ENCODE measurements at places on chromosomes 11 and 22.

DNA sequence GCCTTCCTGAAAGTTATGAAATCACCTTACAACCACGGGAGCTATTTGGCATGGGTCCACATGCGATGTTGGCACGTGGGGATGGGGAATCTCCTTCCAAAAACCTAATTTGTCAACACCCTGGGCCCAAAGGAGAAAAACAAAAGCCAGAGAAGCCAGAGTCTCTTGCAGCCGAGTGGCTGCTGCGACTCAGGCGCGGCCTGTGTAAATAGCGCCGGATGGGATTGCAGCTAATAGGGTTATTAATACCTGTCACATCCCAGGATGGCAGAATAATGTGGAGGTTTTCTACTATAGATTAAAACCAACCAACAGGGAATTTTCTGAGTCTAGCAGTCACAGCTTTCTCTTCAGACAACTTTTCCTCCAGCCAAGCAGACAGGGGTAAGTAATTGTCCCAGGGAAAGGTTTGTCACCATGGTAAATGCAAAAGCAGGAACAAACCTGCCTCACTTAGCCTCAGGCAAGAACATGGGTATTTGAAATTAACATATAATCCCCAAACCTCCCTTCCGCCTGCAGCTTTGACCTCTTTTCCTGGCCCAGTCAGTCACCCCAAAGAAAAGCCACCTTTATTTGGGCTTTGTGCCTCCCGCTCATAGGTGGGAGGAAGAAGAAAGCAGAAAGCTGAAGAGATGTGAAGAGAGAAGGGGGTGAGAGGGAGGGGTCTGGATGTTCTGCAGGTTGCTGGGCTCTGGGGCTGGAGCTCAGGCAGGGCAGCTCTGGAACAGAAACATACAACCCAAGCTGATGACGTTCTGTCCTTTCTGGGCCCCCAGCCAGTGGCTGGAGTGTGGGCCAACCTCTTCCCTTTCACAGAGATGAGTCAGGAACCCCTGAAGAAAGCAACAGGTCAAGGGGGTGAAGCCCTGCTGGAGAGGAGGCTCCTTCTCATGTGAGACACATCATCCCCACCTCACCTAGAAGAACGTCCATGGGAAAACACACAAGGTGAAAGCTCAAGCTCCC, 376.5 kb downstream of the NXPE2 start:
- no peak for DNase-seq

DNA sequence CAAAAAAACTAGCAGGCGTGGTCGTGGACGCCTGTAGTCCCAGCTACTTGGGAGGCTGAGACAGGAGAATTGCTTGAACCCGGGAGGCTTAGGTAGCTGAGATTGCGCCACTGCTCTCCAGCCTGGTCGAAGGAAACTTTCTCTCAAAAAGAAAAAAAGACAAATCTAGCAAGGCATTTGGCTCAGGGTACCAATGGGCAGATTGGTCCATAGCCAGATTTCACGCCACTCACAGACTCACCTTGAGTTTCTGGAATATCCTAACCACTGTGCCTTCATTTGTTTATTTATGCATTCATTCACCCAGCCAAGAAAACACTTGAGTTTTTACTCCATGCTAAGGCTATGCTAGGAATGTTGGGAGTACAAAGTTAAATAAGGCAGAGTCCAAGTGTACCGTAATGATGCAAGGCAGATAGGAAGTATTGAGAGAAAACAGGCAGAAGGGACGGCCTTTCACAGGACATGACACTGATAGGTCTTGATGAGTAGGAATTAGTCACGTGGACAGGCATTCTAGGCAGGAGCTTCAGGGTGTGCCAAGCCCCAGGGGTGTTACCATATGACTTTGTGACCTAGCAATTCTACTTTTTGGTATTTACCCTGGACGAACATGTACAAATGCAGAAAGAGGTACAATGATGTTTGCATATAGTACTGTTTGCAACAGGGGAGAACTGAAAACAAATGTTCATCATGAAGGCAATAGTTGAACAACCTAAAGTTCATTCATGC, 3.0 kb upstream of the PACSIN3 start:
- DNase-seq, result no peak

DNA sequence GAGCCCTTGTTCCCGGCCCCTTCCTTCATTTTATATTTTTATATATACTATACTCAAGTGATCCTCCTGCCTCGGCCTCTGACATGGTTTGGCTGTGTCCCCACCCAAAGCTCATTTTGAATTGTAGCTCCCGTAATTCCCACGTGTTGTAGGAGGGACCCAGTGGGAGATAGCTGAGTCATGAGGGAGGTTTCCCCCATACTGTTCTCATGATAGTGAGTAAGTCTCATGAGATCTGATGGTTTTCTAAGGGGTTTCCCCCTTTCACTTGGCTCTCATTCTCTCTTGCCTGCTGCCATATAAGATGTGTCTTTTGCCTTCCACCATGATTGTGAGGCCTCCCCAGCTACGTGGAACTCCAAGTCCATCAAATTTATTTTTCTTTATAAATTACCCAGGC, 7.2 kb upstream of the ZNF280A start:
- no peak for DNase-seq

DNA sequence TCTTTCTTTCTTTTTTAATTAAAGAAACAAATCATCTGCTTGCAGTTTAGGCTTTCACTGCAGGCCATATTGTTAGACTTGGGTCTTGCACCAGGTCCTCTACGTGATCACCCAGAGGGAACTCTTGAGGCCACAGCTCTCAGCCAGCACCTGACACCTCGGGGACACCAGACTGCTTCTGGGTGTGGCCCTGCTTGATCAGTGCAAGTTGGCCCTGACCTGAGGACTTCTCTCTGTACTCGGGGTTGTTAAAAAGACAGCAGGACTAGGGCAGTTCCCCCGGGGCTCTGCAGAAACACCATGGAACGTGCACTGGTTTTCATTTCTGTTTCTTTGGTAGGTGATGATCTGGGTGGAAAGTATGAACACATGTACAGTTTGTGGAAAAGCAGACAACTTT, 51.2 kb upstream of the MYO18B start:
- DNase-seq, result no peak

- no peak for DNase-seq
Observed at GRCh38 chr11:130601764-130602460, 153.5 kb downstream of the ADAMTS15 start.

DNA sequence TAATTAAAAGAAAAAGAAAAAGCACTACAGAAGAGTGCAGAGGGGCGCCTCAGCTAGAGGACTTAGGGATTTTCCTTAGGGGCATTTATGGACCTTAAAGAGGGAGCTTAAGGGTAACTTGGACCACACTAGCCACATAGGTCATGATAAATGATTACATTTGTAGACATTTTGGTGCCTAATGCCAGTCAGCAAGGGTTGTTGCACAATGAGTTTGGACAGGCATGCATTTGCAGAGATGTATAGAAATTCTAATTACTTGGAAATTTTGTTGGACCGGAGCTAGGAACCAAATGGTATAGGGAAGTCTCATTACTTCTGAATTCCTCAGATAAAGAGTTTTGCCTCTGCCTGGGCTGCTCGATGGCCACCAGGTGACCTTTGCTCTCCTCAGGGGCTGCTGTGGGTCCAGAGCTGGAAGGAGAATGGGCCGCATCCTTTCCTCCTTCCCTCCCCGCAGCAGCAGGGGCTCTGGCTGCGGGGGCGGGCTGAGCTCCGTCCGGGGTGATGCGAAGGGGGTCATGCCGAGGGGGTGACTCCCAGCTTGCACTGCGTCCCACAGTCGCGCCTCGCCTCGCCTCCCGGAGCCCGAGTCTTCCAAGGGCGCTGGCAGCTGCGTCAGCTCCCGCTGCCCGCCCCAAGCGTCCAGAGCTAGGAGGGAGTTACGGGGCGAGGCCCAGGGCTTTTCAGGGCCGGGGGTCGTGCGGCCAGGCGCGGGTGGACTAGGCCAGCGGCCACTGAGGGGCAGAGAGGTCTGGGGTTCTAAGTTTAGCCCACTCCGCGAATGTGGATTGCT, 20.3 kb upstream of the MALAT1 start:
- DNase-seq, result no peak

DNA sequence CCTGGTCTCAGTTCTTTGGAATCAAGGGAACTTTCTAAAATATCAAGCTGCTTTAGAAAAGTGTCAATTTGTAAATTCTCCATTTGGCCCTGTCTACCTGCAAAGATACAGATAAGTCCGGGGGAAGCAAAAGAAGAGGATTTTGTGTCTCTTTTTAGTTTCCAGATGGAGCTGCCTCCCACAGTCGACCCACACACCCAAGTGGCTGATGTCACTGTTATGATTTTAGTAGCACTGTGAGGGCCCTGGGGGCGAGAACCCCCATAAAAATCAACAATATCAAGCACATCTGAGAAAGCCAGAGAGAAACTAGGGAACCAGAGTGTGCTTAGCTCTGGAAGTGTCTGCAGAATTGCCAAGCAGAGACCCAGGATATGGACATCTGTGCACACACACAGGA, 212.7 kb downstream of the LARGE1 start:
- no peak for DNase-seq

DNA sequence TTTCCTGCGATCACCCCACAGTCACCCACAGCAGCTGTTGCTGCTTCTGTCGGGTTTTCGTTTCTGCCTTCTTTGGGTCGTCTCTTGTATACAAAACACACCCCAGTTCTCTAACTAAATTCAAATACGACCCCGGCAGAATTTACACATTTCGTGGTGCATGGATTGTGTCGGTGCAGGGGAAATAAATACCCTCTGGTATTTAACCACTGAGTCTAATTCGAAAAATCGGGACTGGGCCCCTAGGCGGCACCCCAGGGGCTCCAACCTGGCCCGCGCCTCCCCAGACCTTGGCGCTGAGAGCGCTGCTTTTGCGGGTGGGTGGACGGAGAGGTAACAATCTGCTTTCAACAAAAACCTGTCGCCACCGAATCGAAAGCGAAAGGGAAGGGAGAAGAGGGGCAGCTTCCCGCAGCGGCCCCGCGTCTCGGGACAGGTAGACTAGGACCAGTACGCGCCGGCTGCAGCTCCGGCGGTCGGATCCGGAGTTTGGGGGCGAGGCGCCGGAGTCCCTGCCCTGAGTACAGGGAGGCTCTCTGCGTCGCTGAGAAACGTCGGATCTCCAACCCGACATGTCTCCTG, 4.4 kb downstream of the ALX4 start:
- no peak for DNase-seq

GRCh38 chr11:952406-953385, 27.0 kb downstream of the AP2A2 start:
- DNase-seq, result no peak

DNA sequence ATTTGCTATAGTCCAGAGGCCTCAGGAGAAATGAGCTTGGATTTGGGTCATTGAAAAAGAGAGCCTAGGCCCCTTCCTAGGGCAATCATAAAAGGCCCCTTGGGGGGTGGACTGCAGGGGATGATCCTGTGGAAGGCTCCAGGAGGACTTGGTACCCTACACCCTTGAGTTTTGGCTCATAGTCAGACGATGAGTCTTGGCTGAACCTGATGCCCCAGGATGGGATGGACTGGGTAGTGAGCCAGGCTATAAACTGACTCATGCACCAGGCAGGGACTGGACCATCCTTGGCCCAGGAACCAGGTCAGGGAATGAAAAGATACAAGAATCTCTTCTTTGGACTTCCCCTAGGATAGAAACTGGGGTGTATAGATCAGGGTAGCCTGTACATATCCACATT, 54.2 kb downstream of the NAV2 start:
- no peak for DNase-seq

- no peak for DNase-seq
Observed at GRCh38 chr11:69173925-69174581, 18.3 kb downstream of the SMIM38 start.

- no peak for DNase-seq
Observed at GRCh38 chr11:75925785-75926164, 110.8 kb downstream of the UVRAG start.

- DNase-seq, result no peak
Observed at GRCh38 chr11:112524798-112525197, 264.1 kb upstream of the PLET1 start.

GRCh38 chr11:92204731-92205130, 19.9 kb upstream of the FAT3 start:
- no peak for DNase-seq
